ENCODE measurements at places on chromosomes 6 and 20.

- DNase-seq: no peak
Measured at GRCh38 chr6:47267301-47267700, 42.4 kb downstream of the TNFRSF21 start.

- DNase-seq: peak; percentile 51
Measured at GRCh38 chr6:5302995-5303622, 41.8 kb downstream of the FARS2 start.

DNA sequence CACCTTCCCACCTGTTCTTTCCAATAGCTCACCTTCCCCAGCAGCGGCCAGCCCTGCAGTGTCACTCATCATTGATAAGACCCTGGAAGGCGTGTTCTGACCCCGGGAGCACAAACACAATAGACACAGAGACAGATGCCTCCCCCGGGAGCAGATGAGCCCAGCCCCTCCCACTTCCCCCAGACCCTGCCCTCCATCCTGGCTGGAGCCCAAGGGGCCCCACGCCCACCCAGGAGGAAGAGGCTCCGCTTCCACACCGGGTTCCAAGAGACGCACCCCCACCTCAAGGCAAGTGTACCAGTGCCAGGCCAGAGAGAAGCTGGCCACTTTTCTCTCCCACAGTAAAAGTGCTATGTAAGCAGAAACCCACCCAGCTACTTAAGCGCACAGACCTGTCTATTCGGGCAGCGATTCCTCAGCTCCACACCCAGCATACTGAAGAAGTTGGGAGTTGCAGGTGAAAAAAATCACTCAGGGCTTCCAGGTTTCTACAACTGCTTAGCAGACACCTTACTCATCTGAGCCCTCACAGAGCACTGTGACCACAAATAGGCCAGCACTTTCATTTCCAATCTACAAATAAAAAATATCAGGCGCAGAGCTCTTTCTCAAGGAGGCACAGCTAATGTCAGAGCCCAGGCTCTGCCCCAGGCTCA, 93.4 kb upstream of the NXT1 start:
- DNase-seq: no peak

DNA sequence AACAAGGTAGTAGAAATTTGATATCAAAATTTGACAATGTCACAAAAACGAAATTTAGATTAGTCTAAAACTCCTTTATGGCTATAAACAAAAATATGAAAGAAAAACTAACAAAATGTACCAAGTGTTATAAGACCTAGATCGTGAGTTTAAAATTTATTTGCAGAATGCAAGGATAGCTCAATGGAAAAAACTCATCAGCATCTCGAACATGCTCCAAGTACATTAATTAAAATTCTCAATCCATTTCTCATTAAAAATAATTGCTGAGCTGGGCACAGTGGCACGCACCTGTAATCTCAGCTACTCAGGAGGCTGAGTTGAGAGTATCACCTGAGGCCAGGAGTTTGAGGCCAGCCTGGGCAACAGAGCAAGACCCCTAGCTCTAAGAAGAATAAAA, 70.8 kb downstream of the MAP3K5 start:
- no peak for DNase-seq

DNA sequence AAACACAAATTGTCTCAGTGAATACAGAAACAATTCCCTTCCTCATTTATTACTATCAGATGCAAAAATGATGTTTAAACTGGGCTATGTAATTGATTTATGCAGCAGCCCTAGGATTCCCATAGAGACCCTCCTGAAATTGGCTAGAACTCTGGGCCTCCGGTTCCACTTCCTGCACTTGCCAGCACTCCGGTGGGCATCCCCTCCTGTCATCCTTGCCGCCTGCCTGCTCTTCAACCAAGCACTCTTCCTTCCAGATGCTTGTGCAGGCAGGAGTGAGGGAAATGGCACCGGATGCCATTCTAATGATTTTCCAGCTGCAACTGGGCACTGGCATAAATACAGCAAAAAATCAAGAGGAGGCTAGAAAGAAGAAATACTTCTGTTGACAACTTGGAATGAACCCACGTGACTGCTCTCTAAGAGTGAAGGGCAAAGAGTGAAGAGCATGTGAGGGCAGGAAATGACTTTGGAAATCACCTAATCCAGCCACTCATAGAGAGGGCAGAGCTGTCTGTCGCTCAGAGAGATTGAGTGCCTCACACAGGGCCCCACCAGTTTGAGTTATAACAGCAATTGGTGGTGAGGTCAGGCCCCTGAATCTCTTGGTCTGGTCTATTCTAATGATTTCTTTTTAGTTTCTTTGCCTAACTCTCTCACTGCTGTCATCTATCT, 3.7 kb upstream of the NEDD9 start:
- no peak for DNase-seq

DNA sequence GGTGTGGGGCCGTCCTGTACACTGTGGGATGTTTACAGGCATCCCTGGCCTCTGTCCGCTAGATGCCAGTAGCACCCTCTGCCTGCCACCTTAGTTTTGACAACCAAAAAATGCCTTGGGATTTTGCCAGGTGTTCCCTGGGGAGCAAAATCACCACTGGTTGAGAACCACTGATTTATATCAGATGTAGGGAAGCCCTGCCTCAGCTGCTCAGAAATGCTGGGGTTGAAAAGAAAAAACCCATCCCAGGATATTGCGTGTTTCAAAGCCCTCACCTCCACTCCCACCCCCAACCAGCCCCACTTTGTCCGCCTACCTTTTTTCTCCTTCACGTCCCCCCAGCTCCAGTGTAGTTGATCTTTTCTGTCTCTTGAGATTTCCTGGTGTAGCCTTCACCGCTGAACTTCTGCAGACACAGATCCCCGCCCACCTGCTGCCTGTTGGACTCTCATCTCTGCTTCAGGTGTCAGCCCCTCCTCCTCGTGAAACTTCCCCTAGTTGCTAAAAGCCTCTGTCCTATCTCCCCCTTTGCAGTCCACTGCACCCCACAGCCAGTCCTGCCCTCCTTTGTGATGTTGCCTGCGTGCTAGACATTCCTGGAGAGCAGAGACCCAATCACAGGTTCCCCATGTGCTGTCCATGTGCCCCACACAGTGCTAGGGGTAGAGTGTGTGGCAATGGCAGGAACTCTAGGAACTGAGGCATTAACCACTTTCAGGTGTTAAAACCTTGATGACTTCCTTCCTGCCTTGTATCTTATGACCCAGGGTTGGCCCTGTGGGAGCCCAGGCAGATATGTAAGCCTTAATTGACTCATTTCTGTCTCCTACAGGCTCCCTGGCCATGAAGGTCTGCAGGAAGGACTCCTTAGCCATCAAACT, 98.9 kb downstream of the TBC1D7 start:
- peak; percentile 38 for DNase-seq

- DNase-seq: no peak
Measured at GRCh38 chr6:152167641-152168603, 360.4 kb downstream of the ESR1 start.

DNA sequence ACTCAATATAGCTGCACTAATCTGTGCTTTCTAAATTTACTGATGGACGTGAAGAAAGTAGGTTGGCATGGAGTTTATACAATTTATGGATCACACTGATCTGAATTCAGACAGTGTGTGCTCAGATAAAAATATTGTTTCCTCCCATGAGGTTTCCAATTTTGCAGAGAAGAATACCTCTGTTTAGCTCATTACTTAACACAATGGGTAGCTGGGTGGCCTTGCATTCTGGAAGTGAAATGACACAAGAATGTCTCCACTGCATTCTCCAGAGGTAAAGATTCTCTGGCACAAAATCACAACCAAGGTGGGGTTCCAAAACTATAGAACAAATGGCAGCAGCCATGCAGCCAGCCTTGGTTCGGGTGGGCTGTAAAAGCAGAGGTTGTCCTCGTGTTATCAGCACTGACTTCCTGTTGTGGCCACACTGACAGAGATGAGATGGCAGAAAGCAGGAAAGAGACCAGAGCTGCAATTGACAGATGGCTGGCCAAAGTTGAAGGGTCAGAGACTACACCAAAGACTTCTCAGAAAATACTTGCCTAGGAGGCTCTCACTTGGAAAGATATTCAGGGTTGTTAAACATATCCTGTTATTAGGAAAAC, 50.2 kb downstream of the HDAC2 start:
- no peak for DNase-seq

DNA sequence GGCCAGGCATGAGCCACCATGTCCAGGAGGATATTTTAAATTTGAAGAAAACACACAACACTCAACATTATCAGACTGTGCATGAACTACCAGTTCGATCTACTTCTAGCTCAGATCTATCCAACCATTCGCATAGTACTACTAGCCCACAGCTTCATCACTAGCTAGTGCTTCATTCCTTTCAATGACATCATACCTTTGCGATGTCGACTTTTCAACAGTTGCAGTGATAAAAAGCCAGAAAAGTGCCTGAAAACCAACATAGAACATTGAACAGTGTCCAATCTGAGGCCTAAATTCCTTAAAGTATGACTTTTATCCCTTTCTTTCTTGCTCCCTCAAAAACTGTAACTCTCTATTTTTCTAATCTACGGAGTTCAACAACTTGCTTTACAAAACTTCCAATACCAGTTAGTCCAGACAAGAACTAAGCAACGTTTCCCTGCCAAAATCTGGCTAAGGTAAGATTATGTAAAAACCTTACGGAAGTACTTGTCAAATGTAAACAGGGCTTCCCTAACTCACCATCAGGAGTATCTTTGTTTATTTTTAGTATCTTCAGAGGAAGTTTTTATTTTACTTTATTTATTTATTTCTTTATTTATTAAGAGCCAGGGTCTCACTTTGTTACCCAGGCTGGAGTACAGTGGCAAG, 434.0 kb upstream of the JARID2 start:
- DNase-seq: no peak

GRCh38 chr6:93266116-93266817, 153.1 kb downstream of the EPHA7 start:
- no peak for DNase-seq

DNA sequence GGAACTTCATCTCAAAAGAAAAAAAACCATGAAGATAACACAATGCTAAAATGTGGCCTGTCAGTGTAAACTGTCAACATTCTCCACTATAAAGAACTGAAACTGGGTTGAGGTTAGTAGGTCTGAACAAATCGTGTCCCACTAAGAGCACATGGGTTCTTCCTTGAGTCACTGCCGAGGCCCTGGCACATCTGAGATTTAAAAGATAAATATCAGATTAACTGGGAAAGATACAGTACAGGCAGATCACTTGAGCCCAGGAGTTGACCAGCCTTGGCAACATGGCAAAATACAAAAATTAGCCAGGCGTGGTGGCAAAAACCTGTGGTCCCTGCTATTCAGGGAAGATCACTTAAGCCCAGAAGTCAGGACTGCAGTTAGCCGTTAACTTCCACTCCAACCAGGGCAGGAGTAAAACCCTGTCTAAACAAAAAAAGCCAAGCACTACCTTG, 5.6 kb downstream of the EEF1A1 start:
- DNase-seq: no peak

DNA sequence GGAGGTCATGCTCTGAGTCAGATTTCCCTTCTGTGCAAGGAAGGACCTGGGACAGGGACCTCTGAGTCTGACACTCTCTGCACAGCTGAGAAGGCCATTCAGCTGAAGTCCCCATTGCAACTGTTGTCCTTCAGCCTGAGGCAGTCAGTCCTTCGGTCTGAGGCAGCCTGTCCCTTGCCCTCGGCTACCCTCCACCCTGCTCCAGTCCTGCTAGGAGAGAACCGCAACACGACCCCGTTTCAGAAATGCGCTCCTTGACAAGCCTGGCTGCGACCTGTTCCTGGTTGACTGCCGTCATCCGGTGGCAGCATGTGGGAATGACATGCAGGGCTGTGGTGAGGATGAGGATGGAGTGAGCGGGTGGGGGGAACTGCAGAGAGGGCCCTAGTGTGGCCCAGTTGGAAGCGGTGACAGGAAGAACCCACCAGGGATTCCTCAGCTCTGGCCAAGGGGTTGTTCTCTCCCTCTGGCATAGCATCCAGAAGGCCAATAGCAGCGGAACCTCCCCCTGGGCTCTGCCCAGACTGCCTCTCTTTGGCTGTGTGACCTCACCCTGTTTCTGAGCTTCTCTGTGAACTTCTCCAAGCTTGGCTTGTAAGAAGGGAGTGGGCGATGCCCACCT, 40.3 kb upstream of the ANGPT4 start:
- DNase-seq: peak; percentile 72

DNA sequence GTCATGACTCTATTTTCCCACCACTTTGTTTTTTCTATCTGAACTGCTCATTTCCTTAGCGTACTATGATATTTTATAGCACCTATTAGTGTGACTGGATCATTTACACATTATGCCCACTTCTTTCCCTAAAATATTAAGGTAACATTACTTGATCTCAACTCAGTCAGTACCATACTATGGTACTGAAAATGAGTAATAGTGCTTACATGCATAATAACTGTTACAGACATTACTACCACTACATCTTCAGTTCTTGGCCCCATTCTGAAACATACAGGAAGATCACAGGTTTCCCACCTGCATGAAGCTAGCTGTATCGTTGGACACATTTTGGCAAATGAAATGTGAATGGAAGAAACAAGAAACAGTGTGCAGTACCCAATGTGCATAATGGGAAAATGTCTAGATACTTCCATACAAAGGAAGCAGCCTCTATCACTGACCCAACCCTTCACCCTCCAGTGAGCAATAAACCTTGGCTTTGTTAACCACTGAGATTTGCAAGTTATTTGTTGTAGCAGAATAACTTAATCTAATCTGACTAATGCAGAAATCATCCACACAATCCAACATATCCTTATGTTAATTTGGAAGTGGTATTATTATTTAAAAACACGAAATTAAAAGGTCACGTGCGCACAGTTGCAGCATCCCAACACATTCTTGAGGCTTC, 108.6 kb upstream of the DOK5 start:
- DNase-seq: no peak

DNA sequence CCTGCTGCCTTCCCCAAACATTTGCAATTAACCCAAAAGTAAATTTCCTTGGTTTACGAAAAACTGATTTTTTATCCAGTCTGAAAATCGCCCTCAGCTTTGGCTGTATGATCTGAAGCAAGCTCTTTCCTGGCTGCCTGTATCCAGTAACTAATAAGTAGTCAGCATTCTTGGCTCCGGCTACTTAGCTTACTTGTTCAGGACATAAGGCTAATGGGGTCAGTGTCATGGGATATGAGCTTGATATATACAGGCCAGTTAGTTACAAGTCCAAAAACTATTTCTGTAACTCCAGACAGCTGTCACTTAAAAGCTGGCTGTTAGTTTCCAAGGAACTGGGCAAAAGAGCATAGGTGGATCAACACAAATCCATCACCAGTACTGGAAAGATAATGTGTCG, 56.2 kb downstream of the KHDC1L start:
- DNase-seq: no peak

DNA sequence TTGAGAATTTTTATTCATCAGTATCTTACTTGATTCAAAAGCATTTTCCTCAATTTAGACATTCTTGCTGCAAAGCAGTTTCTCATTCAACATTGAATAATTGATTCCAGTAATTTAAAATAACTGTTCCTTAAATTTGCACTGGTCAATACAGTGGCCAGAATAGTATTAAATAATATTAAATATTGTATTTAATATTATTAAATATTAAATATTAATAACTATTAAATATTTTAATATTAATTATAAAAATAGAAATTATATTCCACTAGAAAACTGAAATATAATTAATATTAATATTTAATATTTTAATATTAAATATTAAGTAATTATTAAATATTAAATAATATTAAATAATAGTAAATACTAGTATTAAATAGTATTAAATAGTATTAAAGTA, 758.8 kb downstream of the EYS start:
- no peak for DNase-seq
